ENCODE measurements at places on chromosomes 2 and 18.
A peak's percentile ranks its signal among the peaks of the same experiment; 100 is the strongest.

- DNase-seq, result no peak
These were observed 254.0 kb upstream of the COPS8 start for GRCh38 chr2:236831698-236832097.

GRCh38 chr2:97913846-97914245 is 81.9 kb downstream of the TMEM131 start:
- no peak for DNase-seq

GRCh38 chr18:63971320-63972001 is 1.6 kb downstream of the SERPINB8 start:
- no peak for DNase-seq

GRCh38 chr2:32918774-32919173 is 28.0 kb upstream of the LTBP1 start:
- DNase-seq, result no peak

DNA sequence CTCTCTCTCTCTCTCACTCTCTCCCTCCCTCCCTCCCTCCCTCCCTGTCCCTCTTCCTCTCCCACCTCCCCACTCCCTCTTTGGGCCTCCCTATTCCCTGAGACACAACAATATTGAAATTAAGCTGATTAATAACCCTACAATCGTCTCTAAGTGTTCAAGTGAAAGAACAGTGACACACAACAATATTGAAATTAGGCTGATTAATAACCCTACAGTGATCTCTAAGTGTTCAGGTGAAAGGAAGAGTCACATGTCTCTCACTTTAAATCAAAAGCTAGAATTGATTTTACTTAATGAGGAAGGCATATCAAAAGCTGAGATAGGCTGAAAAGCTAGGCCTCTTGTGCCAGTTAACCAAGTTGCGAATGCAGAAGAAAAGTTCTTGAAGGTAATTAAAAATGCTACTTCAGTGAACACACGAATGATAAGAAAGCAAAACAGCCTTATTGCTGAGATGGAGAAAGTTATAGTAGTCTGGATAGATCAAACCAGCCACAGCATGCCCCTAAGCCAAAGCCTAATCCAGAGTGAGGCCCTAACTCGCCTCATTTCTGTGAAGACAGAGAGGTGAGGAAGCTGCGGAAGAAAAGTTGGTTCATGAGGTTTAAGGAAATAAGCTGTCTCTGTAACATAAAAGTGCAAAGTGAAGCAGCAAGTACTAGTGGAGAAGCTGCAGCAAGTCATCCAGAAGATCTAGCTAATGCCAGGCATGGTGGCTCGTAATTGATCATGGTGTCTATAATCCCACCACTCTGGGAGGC is 21.3 kb downstream of the MALT1 start:
- no peak for DNase-seq

GRCh38 chr2:216619411-216620393 is 13.5 kb upstream of the IGFBP2 start:
- DNase-seq, result peak; percentile 40

DNA sequence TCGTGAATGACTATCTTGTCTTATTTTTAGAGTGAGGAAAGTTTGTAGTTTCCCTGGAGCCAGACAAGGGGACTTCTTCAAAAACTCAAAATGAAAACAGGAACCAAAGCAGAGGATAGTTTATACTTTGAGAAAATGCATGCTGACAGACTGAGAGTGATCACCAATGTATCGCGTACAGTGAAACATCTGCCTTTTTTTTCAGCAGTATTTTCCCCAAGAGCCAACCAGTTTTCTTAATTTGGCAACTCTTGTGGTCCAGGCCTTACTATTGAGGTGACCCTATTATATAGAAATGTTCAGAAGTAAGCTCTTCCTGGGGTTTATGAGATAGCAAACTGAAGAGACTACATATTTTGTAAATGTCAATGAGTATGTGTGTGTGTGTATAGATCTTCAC is 153.7 kb upstream of the VRK2 start:
- DNase-seq, result no peak

DNA sequence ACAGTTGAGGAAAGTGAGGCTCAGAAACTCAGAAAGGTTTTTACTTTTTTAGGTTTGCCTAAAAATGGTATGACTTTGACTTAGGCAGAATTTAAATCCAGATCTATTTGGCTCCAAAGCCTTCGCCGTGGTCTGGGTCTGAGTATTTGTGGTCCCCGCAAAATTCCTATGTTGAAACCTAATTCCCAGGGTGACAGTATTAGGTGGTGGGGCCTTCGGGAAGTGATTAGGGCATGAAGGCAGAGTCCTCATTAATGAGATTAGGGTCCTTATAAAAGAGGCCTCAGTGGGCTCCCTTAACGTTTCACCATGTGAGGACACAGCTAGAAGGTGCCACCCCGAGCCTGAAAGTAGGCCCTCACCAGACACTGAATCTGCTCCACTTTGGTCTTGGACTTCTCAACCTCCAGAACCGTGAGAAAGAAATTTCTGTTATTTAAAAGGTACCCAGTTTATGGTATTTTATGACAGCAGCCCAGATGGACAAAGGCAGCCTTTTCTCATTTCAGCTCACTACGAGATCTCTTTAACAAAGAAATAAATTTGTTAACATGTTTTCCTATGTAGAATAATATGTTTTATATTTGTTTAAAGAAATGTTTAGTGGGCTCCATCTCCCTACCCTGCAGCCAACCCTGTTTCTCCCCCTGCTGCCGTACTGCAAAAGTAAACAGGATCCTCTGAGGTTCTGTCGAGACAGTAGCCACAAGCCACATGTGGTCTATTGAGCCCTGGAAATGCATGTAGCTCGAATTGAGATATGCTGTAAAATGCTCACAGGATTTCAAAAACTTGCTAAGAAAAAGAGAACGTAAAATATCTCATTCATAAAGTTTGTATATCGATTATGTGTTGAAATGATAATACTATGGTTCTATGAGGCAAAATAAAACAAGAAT is 80.6 kb downstream of the MOGAT1 start:
- DNase-seq, result no peak

GRCh38 chr2:29226808-29227207 is 111.6 kb downstream of the CLIP4 start:
- DNase-seq, result no peak

DNA sequence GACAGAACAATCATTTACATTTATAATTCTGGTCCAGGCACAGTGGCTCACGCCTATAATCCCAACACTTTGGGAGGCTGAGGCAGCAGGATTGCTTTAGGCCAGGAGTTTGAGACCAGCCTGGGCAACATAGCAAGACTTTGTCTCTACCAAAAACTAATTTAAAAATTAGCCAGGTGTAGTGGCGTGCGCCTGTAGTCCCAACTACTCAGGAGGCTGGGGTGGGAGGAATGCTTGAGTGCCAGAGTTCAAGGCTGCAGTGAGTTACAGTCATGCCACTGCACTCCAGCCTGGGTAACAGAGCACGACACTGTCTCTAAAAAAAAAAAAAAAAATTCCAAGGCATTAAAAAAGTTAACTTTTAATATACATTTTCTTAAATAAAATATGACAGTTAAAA is 88.1 kb downstream of the PLEKHM3 start:
- DNase-seq, result no peak

DNA sequence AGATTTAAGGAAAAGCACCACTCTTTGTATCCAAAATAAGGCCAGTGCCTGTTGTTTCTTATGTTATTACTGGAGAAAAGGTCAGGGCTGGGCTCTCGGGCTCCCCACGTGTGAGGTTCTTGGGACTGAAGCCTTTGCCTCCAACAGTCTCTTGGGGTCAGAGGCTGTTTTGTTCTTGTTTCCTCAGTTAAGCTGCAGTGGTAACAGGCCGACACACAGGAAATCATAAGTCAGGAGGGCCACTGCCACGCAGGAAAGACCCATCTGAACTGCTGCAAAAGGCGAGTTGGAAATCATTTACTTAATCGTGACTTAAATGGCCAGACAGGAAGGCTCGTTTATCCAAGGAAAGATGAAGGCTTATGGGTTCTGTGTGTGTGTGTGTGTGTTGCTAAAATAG is 30.3 kb upstream of the IL37 start:
- no peak for DNase-seq

DNA sequence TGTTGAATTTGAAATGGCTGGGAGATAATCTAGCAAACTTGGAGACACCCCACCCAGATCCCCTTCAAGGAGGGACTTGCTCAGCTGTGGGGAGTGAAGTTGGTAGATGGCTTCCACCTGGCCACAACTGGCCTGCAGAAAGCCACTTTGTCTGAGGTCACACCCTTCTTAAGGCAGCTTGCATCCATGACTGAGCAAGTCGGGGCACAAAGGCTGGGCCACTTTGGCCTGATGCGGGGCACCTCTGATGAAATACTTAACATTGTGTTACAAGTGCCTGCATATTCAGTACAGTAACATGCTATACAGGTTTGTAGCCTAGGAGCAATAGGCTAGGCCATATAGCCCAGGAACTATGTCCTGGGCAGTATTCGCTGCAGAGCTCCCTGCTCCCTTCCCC is 13.4 kb upstream of the RPL37A start:
- no peak for DNase-seq

- DNase-seq, result no peak
These were observed 101.5 kb upstream of the DNER start for GRCh38 chr2:229815858-229816257.

GRCh38 chr2:30213326-30213725 is 18.0 kb upstream of the LBH start:
- DNase-seq, result no peak

GRCh38 chr2:195601361-195601760 is 55.7 kb upstream of the SLC39A10 start:
- no peak for DNase-seq

DNA sequence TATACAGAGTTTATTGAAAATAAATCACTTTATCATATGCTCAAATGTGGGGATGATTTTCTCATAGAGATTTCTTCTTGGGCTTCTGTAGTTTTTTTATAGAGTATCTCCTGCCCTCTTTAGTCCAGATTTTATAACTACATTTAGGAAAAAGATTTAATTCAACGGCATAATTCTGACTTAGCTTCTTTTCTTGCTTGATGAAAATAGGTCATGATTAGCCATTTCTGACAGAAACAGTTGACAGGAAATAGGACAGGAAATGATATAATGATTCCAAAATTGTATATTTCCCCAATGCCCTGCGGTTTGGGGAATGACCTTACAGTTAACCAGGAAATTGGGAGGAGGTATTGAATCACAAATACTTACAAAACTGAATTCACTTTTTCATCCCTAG is 1531.9 kb upstream of the ACVR2A start:
- peak; percentile 41 for DNase-seq

DNA sequence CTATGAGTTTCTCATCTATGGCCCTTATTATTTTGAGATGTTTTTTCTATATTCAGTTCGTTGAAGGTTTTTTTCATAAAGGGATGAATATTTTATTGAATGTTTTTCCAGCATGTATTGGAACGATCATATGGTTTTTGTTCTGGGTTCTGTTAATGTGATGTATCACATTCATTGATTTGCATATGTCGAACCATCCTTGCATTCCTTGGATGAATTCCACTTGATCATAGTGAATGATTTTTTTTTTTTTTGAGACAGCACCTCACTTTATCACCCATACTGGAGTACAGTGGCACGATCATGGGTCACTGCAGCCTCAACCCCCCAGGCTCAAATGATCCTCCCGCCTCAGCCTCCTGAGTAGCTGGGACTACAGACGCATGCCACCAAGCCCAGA is 5.5 kb upstream of the NEMP2 start:
- no peak for DNase-seq

All from muscle of back (tissue), 13 donors.